NCI-H446 treated with DMSO at 0.1 percent for 48 hours (cell line): ENCODE measurements at places on chromosomes 5 and 9.

DNA sequence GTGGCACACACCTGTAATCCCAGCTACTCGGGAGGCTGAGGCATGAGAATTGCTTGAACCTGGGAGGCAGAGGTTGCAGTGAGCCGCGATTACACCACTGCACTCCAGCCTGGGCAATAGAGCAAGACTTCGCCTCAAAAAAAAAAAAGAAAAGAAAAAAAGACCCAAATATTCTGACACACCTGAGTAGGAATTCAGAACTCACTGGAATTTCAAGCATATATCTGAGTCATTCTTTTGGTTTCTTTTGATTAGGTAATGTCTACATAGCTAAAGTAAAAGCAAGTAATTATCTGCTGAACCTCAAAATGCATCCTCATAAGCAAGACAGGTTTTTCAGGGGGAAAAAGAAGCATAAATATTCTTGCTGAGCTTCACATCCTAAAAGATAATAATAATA is 35.9 kb downstream of the ANKRD31 start:
- DNase-seq, result no peak

GRCh38 chr5:80399526-80400239 is 8.2 kb upstream of the ZFYVE16 start:
- DNase-seq, result no peak

- DNase-seq, result no peak
These were observed 51.7 kb downstream of the CPLANE1 start for GRCh38 chr5:37197340-37198050.

DNA sequence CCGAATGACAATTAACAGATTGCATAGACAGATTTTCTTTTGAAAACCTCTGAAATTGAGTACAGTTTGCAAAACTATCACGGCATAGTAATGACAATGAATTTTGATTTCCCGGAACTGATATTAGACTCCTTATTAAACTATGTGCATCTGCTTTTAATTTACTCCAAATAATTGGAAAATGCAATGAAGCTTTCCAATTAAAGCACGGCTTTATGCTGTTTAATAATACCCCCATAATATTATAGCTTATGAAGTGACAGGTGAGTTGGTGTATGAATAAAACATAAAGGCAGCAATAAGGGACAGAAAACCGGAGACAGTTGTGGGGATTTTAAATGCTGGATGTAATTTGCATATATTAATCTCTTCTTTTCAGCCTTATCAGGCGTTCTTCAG is 110.6 kb downstream of the MVB12B start:
- DNase-seq, result no peak

DNA sequence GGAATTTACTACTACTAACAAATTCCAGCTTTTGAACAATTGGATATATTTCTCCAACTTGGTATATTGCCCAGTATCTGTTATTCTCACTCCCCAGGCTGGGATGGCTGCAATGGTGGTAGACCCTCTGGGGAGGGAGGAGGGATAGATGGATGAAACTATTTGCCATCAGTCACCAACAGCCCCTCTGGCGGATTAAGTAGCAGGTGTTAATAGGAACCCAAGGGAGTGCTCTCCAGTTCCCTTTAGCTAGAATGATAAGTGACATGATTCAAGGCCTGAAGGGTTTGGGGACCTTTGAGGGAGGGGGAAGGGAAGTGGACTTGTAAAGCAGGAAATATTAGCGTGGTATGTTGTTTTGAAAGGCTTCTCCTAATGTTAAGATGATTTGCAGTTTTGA is 824.0 kb upstream of the ARRDC3 start:
- no peak for DNase-seq

GRCh38 chr5:174235221-174236011 is 189.9 kb downstream of the NSG2 start:
- no peak for DNase-seq

DNA sequence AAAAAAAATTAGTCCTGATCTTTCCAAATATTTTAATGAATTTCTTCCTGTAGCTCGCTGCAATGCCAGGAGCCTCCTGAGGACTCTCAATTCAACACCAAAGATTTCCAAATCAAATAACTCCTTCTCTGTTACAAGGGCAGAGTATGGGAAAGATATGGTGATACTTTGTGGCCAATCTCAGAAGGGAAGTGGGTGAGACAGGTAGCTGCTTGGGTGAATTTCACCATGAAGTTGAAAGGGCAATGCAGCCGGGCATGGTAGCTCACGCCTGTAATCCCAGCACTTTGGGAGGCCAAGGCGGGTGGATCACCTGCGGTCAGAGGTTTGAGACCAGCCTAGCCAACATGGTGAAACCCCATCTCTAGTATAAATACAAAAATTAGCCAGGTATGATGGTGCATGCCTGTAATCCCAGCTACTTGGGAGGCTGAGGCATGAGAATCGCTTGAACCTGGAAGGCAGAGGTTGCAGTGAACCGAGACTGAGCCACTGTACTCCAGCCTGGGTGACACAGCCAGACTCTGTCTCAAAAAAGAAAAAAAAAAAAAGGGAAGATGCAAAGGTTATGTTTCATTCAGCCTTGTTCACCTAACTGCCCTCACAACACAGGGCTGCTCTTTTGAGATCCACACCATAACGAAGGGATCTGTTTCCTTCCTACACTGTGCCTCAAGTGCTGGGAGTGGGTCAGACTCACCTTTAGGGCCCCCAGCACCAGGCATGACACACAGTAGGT is 58.6 kb downstream of the PTPN3 start:
- no peak for DNase-seq

DNA sequence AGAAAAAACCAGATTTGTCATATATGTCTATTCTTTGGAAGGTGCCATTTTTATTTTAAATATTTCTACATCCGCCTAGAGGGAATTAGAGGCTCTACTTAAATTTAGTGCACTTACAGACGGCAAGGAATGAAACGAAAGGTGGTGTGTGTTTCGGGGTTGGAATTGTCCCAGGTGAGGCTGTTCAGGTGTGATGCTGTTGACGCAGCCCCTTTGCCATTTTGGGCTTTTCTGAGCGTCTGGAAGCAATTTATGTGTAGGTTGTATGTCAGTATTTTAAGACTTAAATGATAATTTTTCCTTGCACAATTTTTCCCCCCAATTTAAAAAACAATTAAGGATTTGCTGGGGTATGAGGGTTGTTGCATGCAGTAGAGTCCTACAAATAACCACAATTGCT is 2.0 kb downstream of the TENT4A start:
- DNase-seq, result no peak

DNA sequence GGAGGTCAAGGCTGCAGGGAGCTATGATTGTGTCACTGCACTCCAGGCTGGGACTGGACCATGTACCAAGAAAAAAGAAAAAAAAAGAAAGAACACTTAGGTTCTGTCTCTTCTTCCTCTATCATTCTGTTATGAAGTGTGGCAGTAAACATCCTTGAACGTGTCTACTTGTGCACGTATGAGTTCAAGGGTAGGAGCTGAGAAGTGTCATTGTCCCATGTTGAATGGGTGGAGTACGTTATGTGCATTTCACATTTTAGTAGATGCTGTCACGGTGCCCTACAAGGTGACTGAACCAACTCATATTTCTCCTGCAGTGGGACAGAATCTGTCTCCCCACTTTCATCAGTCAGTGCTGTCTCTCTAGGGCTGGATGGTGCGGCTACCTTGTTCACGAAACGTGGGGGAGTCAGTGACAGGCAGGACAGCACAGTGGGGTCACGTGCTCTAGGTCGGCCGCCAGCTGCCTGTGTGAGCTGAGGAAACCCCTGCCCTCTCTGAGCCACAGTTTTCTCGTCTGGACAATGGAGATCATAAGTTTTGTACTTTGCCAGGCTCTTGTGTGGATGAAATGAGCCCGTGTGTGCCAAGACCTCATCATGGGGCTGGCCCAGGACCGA is 47.2 kb downstream of the GTF3C4 start:
- no peak for DNase-seq

DNA sequence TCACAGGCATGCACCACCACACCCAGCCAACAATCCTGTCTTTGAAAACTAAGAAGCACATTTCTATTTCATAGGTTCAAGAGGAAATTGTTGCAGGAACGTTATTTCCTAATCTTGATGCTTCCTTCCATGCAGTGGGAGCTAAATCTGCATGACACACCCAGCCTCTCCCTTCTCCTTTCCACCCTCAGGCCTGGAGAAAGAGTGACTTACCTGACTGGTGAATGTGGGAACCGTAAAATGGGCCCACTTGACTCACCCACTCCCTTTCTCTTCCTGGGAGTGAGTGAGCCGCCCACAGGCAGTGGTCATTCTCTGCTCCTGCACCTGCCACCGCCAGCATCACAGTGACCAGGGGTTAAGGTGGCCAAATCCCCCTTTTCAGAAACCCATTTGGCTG is 78.2 kb downstream of the C9orf50 start:
- no peak for DNase-seq

- DNase-seq, result no peak
These were observed 254.4 kb downstream of the MLLT3 start for GRCh38 chr9:20367855-20368254.

DNA sequence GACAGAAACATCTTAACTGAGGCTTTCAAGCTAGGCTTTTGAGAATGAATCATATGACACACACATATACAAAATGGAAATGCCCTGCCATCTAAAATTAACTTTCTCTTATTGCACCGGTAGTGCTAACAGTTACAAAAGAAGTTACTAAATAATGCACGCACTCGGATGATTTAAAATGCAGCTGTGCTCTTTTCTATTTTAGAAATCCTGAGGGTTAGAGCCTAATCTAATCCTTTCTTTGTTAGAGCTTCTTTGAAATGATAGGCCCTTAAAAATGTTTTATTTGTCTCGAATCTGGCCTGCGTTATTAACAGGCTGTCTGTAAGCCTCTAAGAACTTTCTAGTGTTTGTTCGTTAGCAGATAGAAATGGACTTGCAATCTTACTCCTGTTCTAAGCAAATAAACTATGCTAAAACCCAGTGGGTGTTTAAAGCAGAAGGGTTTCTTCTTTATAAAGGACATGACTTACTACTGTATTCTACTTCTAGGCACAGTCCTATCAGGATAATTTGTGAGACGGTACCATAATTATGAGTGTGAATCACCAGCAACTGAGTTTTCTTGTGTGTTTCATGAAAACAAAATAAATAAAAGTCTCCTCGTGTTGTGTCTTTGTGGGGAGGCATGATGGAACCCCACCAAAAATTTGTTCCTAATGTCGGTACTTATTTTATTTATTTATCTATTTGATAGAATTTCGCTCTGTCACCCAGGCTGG is 69.2 kb upstream of the MYO10 start:
- no peak for DNase-seq

GRCh38 chr5:95374061-95374460 is 17.1 kb upstream of the FAM81B start:
- DNase-seq, result no peak

- DNase-seq, result no peak
These were observed 54.6 kb upstream of the STXBP1 start for GRCh38 chr9:127557466-127557869.

- DNase-seq, result no peak
These were observed 350.7 kb upstream of the TLE4 start for GRCh38 chr9:79221084-79221483.

DNA sequence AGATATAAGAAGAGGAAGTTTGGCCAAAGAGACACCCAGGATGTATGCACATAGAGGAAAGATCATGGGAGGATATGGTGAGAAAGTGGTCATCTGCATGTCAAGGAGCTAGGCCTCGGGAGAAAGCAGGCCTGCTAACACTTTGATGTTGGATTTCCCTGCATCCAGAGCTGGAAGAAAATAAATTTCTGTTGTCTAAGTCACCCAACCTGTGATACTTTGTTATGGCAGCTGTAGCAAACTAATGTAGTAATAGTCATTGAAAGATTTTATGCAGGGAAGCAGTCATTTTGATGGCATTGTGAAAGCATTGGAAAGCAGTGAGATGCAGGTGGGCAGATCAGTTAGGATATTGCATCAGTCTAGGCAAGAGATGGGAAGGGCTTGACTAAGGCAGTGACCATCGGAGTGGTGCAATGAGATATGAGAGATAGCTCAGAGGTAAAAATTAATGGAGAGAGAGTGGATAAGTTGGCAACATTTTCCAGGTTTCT is 24.5 kb upstream of the FOCAD start:
- no peak for DNase-seq

DNA sequence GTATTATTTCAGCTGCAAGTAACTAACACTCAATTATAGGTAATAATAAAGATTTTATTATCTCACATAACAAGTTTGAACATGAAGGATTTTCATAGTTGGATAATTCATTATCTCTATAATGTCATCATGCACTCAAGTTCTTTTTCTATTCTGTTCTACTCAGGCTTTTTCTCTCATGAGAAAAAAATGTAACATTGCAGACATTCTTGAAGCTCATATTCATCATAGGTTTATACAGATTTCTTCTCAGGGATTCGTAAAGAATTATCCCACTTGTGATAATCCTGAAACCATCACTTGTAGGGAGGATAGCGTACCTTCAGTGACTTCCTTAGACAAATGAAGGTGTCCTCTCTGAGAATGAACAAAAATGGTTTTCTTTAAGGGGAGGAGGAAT is 150.3 kb downstream of the XRCC4 start:
- DNase-seq, result no peak

GRCh38 chr5:142661957-142662356 is 23.9 kb downstream of the FGF1 start:
- no peak for DNase-seq

DNA sequence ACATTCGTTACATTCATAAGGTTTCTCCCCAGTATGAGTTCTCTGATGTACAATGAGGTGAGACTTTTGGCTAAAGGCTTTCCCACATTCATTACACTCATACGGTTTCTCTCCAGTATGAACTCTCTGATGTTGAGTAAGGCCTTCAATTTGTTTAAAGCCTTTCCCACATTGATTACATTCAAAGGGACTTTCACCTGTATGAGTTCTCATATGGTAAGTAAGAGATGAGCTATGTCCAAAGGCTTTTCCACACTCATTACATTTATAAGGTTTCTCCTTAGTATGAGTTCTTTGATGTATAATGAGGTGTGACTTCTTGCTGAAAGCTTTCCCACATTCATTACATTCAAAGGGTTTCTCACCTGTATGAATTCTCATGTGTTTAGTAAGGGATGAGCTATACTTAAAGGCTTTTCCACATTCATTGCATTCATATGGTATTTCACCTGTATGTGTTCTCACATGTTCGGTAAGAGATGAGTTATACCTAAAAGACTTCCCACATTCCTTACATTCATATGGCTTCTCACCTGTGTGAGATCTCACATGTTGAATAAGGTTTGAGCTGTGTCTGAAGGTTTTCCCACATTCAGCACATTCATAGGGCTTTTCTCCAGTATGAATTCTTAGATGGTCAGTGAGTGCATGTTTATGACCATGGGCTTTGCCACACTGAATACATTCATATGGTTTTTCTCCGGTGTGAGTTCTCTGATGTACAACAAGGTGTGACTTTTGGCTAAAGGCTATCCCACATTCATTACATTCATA is 13.5 kb downstream of the ZFP37 start:
- no peak for DNase-seq

DNA sequence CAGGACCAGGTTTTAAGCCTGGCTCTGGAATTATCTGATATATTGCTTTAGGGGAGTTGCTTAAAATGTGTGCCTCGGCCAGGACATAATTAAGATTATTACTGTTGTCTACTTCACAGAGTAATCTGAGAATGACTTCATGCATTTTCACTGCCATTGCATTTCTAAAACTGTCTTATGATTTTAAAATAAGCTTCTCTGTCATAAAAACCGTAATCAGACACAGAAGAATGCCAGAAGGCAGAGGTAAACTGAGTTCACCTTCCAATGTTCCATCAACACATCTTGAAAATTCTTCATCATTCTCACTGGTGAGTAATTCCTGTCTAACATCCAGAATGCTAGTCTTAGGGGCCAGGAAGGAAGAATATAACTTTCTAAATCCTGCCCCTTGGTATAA is 47.1 kb downstream of the ISOC1 start:
- DNase-seq, result no peak

- no peak for DNase-seq
These were observed 22.3 kb upstream of the HMCN2 start for GRCh38 chr9:130243015-130243881.
